ENCODE measurements at places on chromosomes 1 and 21.
A peak's percentile ranks its signal among the peaks of the same experiment; 100 is the strongest.

DNA sequence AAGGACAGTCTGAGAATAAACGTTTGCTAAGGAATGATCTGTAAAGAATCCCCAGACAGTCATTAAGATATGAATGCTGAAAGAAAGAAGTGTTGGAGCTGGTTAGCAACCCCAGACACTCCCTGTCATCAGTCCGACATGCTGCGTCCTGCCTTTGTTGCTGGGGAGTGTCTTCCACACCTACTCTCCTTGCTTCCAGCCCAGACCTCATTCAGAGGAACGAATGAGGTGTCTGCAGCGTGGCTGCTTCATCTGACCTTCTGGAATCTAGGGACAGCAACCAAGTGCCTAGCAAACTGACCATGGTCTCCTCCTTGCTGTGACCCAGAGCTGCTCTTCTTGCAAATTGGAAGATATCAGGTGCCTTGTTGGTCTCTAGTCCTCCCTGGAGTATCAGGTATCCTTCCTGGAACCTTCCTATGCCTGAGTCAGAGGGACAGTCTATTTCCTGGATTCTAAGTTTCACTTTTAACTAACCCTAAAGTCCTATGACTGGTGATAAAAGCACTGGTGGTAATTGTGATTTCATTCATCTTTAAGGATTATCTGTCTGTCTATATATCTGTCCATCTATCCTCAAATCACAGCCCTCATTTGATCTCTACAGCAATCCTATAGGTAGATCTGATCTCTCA is 45.3 kb downstream of the NFASC start:
- no peak for DNase-seq

DNA sequence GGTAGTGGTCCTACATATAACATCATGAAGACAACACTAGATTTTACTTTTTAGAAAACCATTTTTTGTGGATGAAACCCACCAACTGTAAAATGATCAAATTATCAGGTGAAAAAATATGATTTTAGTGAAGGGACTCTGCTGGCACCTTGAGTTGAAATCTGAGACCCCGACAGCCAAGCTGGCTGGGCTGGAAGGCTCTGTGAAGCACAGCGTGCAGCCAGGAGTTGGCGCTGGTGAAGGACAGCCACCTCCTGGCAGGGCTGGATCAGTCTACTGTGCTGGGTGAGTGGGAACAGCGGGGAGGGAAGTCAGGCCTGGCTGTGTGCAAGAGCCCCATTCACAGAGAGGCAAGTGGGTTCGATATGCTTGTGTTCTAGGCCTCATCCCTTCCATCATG is 47.9 kb downstream of the DDAH1 start:
- DNase-seq = no peak

- no peak for DNase-seq
Measured at GRCh38 chr1:201730611-201731010, 98.3 kb upstream of the IPO9 start.

GRCh38 chr1:8938232-8938999 is 7.3 kb upstream of the CA6 start:
- no peak for DNase-seq

DNA sequence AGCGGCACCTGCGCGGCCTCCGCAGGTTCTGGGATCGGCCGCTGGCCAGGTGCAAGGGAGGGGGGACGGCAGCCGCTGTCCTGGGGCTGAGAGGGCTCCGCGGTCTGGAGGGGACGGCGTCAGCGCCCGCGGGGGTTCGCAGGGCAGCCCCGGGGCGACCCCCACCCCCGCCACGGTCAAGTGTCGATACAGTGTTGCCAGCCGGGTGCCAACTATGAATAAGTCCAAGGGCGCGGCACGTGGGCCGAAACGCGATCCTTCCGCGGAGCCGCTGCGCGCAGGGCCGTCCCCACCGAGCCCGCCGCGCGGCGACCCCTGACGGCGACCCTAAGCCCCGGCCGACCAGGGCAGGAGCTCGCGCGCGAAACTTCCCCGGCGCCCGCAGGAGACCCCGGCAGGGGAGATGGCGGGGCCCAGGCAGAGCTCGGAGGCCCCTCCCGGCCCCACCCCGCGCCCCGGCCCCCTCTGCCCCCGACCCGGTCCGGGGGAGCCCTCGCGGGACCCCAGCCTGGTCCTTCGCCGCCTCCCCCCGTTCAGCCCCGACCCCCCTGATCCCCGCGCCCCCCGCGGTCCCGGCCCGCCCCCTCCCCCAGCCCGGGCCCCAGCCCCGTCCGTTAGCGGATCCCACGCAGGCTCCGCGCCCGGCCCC is 586 bp upstream of the AGPAT3 start:
- DNase-seq = peak; percentile 42

DNA sequence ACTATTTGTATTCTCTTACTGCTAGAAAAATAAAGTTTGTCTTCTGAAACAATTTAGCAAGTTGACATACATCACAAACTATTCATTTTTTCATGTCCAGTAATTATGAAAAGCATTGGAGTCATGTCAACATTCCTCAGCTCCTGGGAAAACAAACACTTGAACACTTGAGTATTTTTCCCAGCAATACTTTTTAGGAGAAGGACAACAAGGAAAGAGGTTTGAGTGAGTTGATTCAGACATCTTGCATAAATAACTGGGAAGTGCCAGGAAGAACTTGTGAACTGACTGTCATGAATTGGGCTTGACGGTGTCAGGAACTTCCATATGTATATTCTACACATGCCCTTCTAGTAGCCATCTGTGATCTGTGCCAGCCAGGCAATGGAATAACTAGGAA is 195.6 kb downstream of the HMCN1 start:
- no peak for DNase-seq

- no peak for DNase-seq
Measured at GRCh38 chr1:27042670-27043069, 30.0 kb upstream of the TENT5B start.

DNA sequence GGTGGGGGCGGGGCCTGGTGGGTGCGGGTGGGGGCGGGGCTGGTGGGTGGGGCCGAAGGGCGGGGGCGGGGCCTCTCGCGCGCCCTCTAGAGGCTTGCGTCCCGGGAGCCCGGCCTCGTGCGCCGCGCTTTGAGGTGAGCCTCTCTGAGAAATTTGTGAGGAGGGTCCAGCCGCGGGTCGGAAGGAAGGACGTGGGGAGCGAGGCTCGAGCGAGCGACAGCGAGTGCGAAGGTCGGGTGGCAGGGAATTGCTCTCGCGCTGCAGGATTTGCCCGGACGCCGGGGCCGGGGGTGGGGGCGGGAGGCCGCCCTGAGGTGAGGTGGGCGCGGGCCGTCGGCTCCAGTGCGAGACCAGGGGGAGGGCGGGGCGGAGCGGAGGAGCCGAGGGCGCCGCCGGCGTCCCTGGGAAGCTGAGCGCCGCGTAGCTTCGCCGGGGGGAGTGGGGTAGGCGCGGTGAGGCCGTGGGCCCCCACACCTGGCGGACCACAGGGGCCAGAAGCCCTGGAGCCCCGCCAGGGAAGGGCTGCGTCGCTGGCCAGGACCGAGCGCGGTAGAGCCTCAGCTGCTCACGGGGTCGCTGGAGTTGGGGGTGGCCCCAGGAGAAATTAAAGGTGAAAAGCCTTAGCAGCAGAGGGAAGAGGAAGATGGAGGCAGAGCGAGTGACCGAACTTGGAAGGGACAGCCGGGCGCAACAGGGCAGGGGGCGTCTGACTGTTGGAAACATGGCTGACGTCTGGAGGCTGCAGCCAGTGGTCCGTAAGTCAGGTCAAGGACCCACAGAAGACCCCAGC is 754 bp upstream of the LSS start:
- DNase-seq = no peak

DNA sequence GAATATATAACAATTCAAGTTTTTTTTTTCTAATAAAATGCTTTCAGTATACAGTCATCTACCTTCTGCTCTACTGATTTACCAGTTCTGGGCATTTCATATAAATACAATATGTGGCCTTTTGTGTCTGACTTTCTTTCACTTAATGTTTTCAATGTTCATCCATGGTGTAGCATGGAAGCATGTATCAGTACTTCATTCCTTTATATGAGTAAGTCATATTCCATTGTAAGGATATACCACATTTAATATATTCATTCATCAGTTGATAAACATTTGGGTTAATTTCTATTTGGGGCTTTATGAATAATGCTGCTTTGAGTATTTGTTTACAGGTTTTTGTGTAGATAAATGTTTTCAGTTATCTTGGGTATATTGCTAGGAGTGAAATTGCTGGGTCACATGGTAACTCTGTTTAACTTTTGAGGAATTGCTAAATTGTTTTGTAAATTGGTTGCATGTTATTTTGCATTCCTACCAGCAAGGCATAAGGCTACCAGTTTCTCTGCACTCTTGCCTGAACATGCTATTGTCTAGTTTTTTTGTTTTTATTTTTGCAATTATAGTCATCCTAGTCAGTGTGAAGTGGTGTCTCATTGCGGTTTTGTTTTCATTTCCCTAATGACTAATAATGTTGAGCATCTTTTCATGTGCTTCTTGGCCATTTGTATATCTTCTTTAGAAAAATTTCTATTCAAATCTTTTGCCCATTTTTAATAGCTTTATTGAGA is 206.1 kb downstream of the TM2D1 start:
- no peak for DNase-seq

GRCh38 chr1:160682983-160683865 is 28.4 kb downstream of the CD48 start:
- DNase-seq = peak; percentile 48

DNA sequence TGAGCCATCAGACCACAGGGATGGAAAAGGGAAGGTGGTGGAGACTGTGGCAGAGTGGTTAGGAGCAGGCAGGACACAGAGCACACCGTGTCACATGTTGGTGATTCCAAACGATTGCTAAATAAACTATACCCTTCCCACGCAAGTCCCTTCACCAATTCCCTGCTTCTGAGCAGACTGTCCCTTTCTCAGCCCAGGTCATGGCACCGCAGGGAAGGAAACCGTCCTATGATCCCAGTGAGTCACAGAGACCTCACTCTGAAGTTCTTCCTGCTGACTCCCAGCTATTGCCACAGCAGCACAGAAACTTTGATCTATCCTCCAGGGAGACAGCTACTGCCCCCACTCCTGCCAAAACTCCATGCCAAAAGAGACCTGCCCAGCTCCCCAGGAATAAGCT is 19.2 kb downstream of the RIMS3 start:
- no peak for DNase-seq

DNA sequence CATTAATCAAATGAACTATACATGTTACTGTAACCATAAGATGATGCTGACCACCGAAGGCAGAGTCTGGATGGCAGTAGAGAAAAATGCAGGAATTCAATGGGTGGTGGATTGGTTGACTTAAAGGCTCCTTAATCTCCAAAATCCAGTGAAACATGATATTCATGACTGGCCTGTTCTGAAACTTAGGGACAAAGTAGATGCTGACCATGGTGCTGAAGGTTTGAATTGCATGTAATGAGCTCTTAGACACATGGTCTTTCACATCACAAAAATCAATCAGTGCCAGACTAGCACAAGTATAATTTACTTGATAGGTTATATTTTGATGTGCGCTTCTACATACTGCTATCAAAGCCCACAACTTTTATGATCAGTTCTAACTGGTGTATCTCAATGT is 30.9 kb upstream of the NTMT2 start:
- DNase-seq = no peak

GRCh38 chr1:202632241-202632640 is 78.0 kb downstream of the SYT2 start:
- DNase-seq = no peak

- peak; percentile 36 for DNase-seq
Measured at GRCh38 chr1:240608707-240609106, 3.2 kb downstream of the GREM2 start.

DNA sequence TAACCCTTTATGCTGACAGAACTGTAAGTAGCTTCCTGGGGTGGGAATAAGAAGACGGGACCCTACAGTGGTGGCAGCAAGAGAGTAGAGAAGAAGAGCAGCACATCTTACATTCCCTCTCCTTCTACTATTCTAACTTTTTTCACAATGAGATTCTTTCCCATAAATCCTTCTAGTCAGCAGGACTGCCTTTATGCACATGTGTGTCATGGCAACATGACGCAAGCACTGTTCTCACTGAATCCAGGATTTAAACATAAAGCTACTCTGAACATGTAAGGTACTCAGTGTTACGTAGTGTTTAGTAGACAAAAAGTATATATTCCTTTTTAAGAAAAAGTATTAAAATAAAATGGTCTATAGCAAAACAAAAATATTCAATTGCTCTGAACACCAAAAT is 309.7 kb upstream of the LYPLAL1 start:
- DNase-seq = no peak

GRCh38 chr21:25708467-25709065 is 26.1 kb downstream of the ATP5PF start:
- peak; percentile 64 for DNase-seq

- DNase-seq = no peak
Measured at GRCh38 chr1:84073266-84073665, 70.8 kb upstream of the PRKACB start.

DNA sequence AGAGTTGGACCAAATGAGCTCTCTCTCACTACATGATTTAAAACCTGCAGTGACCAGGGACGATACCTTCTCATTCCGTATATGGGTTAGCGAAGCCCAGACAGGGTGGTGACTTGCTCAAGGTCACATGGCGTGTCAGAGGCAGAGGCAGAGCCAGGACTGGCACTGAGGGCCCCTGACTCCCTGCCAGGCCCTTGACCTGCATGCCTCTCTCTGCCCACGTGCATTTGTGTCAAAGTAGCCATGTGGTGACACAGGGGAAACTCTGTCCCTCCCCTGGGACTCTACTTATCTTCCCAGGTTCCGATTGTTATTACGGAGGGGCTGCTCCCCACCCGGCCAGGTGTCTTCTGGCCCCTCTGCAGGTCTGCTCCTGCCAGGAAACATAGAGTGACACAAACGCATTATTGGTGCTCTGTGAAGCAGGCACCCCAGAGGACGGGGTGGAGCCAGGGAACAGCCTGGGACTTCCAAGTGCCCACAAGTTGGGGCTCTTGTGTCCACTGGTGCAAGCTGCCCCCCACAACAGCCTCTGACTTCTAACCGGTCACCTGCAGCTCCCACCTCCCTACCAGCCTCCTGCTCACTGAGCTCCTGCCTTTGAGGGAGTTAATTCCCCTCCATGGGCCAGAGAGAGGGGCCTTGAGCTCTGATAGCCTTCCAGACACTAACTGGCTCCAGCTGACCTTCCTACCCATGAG is 7.3 kb upstream of the TINAGL1 start:
- DNase-seq = no peak

- DNase-seq = no peak
Measured at GRCh38 chr1:97006044-97006661, 284.6 kb downstream of the PTBP2 start.
